HuH-7 (cell line): ENCODE measurements at places on chromosomes 6 and 20.

DNA sequence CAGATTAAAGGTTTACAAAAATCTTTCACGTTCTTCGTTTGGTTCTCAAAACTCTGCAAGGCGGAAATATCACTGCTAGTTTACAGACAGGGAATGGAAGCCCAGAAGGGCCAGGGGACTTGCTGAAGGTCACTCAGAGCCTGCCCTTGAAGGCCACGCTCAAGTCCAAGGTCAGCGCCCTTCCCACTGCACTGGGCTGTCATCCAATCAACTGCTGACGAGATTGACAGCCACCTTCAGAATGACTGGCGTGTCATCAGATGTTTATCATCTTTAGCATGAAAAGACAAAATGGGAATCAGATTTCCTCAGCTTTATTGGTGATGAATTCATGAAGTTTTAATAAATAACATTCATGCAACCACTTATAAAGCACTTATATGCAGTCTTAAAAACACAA, 16.5 kb downstream of the RNASET2 start:
- no peak for DNase-seq

GRCh38 chr6:148658681-148659430, 88.0 kb upstream of the UST start:
- no peak for DNase-seq

DNA sequence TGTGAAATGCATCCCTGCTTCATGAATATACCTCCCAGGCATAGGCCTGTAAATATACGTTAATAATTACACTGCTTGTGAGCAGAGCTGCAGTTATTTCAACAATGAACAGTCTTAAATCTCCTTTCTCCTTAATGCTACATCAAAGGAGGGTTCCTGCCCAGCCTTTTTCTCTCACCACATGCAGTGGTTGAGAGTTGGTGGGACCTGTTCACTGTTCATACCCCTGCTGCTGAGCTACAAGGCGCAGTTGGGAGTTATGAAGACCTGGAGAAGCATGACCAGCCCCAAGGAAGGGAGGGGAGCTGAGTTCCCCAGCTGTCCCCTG, 111.9 kb upstream of the FOXQ1 start:
- DNase-seq, result no peak

DNA sequence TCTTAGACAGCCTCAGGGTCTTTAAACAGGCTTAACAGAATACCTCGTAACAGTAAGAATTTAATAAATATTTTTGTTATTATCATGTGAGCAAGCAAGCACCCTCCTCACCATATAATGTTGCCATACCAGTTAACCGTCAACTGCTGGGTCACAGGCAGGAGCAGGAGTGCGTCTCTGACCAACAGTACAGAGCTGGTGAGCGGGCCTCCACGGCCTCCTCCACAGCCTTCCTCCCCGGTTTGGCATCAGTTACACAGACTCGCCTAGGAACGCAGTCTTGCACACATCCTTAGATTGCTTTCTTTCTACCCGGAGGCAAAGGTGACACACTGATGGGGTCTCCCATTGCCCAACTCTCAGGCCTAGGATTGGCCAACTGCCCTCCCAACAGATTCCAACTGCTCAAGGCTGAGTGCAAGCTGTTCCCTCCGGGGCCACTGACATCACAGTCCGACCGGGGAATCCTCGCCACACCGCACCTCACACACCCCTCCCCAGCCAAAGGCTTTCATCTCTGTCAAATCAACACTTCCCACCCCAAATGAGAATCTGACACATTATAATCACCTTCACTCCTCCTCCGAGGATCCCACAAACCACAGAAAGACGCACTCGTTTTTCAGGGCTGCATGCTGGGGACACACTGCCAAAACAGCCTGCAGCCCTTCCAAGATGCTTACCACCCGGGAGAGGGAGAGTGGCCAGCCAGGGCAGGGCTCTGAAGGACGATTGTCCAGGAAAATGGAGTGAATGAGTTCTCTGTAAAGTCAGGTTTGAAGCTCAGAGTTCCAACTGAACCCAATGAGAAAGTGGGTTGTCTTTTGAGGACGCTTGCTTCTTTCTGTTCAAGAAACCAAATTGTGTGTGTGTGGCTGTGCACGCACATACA, 63.2 kb downstream of the PDE10A start:
- DNase-seq, result no peak

- no peak for DNase-seq
These were observed 29.8 kb downstream of the TRMT6 start for GRCh38 chr20:5920581-5920980.

DNA sequence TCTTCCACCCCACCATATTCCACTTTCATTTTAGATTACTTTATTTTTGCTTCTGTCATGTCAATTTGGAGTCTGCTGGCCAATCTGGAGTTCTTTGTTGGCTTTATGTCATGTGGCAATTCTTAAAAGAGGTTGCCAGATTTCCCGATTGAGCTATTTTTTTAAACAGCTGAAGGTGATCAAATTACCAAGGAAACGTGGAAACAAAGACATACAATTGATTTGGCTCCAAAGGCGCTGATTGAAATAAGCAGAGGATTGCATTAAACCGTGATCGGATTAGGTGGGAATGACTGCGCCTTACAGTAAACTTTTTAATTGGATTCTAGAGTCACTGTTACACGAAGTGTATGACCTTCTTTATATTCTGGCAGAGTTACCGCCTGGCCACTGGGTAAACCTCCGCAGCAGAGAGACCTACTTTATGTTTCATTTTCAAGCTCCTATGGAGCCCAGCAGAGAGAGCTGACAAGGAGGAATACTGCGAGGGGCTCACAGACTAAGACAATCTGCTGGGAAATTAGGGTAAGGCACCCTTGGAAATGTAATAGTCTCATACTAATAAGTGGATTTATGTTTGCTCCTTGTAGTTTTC, 37.9 kb downstream of the SIM1 start:
- no peak for DNase-seq

DNA sequence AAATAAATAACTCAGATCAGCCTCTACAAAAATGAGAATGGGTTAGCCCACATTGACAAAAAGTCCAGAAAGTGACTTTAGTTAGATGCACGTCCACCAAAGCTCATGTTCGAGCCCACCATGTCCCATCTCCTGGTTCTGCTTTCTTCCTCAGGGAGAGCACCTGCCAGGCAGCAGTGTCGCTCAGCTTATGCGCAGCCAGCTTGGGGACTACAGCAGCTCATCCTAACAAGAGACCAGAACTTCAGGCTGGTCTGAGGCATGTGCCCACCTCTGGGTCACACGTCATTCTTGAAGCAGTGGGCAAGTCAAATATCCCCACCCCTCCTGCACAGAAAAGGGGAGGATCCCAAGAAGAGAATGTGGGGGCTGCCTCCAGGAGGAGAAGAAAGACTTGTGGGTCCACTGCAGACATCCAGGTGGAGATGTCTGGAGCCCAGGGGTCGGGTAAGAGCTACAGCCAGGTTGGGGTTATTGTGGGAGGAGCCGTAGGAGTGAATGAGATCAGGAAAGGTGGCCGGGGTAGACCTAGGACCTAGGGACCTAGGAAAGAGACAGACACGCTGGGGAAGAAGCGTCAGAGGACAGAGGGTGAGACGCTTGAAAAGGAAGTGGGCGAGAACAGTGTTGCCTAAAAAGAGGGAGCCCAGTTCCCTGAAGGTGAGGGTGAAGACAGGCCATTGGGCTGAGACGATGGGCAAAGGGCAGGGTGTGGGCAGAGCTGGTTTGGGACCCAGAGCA, 52.5 kb downstream of the SSR1 start:
- no peak for DNase-seq

DNA sequence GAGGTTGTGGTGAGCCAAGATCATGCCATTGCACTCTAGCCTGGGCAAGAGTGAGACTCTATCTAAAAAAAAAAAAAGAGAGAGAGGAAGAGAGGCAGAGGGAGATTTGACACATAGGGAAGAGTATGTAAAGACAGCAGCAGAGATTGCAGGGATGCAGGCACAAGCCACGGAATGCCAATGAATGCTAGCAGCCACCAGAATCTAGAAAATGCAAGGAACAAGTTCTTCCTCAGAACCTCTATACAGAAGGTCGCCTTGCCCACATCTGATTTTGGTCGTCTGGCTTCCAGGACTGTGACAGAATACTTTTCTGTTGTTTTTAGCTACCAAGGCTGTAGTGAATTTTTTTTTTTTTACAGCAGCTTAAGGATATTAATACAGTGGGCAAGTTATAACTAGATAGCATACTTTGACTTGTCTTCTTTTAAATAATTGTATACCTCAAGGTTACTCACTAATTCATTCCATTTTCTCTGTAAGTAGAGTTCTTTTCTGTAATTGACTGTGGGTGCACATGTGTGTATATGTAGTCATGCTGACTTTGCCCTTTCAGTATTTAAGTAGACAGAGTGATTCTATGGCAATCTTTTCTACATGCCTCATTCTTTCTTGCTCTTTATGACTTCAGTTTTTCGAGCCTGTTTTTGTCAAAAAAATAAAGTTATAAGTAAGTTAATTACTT, 402.2 kb downstream of the GJA1 start:
- DNase-seq, result no peak

DNA sequence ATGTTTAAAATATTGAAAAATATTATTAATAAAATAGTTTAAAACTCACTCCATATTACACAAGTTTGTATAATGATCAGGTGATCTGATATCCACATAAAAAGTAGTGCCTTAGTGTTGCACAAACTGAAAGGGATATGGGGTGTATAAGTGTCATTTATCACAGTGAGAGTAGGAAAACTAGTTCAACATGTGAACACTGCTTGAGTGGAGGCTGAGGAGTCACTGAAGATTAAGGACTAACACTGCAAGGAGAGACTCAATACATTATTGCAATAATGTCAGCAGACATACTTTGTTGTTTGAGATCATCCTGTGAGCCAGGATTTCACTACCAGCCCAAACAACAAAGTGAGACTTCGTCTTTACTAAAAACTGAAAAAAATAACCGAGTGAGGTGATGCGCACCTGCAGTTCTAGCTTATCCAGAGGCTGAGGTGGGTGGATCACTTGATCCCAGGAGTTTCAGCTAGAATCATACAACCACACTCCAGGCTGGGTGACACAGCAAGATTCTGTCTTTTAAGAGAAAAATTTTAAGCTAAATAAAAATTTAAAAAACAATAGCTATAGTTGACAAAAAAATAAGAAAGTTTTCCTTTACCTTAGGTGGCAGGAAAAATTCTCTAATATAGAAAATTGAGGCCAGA, 2.4 kb upstream of the KHDC1L start:
- DNase-seq, result no peak

DNA sequence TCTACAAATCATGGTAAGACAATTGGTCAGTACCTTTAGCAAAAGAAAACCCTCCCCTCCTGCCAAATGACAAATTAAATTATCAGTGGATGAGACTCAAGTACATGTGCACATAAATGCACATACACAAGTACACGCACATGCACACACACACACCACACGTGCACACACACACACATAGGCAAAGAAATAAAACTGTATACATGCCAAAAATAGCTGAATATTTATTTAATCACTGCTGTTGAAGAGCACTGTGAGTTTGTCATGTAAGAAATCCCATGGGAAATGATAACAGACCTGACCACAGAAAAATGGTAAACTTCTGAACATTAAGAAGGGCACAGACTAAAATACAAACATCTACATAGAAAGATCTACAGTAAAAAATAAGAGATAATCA, 46.6 kb upstream of the TNFAIP3 start:
- DNase-seq, result no peak

DNA sequence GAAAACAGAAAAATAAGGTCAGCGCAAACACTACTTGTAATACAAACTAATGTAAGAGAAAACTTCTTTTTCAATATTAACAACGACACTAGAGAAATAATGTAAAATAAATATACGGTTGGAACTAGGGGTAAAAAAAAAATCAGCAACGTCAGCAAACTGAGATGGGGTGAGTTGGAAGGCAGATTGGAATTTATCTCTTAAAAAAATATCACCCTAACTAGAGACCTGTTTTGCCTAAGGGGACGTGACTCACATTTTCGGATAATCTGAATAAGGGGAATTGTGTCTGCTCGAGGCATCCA, 705 bp upstream of the UTRN start:
- DNase-seq, result no peak

GRCh38 chr6:37615564-37616340, 81.9 kb downstream of the MDGA1 start:
- no peak for DNase-seq

- no peak for DNase-seq
These were observed 6.9 kb upstream of the CD40 start for GRCh38 chr20:46111028-46111835.
